ENCODE measurements at places on chromosomes 11 and 22.

- DNase-seq: no peak
Measured at GRCh38 chr22:19634226-19634975, 79.9 kb upstream of the SEPTIN5 start.

GRCh38 chr11:123349382-123349781, 80.7 kb upstream of the GRAMD1B start:
- no peak for DNase-seq

DNA sequence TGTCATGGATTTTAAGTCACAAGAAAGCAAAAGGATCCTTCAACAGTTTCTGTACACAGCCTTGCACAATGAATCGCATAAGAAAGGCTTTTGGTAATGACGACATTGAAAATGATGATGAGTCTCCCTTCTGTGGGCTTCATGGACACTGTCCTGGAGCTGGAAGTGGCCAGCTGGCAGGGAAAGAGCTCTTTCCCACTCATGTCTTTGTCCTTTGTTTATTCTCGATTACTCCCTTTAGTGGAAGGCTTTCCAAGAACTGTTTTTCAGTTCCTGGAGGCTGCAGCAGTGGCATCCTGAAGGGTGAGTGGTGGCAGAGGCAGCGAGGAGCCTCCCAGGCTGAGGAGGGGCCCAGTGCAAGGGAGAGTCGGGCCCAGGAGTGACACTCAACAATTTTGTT, 505.2 kb downstream of the NTM start:
- no peak for DNase-seq

DNA sequence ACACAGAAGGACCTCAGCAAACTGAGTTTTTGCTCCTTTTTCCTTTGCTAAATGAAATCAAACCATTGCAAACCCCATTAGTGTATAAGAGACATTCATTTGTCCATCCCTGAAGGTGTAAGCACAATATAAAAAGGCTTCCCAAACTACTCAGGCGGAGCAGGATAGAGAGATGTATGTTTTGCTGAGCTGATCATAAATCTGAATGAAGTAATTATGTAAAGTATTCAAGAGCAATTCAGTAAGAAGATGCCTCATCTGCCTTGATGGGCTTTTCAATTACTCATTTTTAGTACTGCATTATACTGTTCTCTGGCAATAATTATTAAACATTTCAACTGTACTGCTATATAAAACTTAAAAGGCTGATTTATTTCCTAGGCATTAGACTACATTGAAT, 65.0 kb downstream of the SPON1 start:
- DNase-seq: no peak

GRCh38 chr11:103904324-103904667, 132.1 kb upstream of the DDI1 start:
- DNase-seq: no peak

DNA sequence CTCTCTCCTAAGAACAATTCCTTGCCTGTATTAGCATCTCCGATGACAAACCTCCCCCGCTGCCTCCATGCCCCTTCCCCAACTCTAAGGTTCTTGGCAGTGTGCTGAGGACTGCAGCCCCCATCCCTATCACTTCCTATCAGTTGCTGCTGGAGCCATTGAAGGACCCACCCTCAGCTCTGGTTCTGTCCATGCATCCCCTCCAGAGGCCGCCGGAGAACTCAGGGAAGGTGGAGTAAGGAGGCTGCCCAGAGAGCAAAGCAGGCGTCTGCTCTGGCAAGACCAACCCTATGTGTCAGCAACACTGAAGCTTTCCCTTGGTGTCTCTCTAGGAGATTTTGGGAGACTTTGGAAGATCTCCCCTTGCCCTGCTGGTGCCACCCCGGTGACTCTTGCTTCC, 1139.5 kb downstream of the TBC1D22A start:
- DNase-seq: no peak

All from CD4-positive, alpha-beta T cell treated with Interleukin-10 for 1 hour (primary cell).